Ecto neural progenitor cell (in vitro differentiated cells): ENCODE measurements at places on chromosomes 5 and 9.

GRCh38 chr5:32126691-32127090 lies 47.4 kb downstream of the GOLPH3 start:
- no peak for DNase-seq

GRCh38 chr5:176822041-176822792 lies 11.9 kb downstream of the UNC5A start:
- DNase-seq: no peak

GRCh38 chr5:98880598-98880997 lies 48.2 kb downstream of the CHD1 start:
- no peak for DNase-seq

DNA sequence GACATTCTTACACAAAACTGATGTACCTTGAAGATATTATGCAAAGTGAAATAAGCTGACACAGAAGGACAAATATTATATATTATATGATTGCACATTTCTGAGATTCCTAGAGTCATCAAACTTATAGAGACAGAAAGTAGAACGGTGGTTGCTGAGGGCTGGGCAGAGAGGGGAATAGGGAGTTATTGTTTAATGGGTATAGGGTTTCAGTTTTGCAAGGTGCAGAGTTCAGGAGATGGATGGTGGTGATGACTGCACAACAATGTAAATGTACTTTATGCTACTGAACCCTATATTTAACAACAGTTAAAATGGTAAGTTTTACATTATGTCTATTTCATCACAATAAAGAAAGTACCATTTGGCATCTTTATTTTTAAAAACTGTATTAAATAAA lies 315.8 kb upstream of the POU5F2 start:
- no peak for DNase-seq

DNA sequence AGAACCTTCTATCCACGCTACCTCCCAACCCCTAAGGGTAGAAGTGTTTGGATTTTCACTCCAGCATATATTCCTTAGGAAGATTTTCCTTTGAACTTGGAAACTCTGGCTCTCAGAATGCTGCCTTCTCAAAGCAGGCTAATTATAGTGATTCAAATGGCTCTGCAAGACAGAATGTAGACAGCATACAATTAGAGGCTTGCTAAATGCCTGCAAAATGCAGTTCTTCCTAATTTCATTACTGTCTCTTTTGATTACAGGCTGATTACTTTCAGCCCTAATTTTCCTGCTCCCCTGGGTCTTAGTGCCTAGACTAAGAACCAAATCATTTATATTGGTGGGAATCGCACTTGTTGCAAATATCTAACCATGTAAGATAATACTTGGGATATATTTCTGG lies 50.8 kb downstream of the ANKDD1B start:
- no peak for DNase-seq
